ENCODE measurements at places on chromosomes 16 and 17.
A peak's percentile ranks its signal among the peaks of the same experiment; 100 is the strongest.

DNA sequence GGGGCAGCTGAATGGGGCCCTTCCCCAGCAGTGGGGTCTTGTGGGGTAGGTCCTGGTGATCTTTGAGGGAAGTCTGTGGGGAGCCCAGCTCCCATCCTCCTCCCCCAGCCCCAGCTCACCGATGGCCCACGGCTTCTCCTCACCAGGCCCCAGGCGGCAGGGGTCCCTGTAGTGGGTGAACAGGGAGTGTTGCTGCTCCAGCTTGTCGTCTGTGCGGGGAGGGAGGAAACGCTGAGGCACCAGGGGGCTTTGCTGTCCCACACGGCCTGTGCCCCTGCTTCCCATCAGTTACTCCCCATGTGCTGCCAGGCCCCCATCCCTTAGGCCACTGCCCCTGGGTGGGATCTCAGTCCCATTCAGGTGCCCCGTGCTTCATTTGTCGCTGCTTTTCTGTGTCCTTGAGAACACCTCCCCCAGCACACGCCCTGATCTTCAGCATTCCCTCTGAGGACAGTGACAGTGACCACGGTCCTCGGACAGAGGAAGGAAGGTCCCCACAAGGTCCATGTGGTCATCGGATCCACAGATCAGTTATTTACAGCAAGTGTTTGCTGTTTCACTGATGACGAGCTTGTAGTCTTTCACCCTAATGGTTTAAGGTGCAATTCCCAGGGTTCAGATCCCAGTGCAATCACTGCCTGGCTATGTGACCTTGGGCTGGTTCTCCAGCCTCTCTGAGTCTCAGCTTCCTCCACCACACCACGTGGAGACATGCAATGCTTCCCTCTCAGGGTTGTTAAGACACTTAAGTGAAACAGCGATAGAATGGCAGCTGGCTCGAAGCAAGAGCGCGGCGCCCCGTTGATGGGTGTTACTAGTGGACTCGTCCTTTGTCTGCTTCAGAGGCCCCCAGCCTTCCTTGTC lies 53.1 kb downstream of the PRMT7 start:
- no peak for DNase-seq

DNA sequence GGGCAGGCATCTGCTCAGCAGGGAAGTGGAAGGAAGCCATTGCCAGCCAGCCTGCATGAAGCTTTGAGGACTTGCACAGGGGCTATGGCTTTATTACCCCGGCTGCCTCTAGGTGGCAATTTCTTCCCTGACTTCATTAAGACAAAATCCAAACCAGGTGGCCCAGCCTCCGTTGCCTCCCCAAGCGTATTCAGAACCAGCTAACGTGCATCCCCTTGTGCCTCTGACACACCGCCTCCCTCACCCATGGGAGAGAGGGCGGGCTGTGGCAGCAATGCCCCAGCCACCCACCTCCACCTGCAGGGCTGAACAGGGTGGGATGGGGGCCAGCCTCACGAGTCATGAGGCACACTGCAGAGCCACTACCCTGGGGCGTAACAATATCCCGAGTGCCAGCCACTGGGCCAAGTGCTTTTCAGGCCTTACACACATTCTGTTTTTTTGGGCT lies 6.8 kb downstream of the KIFC3 start:
- DNase-seq: peak; percentile 20

DNA sequence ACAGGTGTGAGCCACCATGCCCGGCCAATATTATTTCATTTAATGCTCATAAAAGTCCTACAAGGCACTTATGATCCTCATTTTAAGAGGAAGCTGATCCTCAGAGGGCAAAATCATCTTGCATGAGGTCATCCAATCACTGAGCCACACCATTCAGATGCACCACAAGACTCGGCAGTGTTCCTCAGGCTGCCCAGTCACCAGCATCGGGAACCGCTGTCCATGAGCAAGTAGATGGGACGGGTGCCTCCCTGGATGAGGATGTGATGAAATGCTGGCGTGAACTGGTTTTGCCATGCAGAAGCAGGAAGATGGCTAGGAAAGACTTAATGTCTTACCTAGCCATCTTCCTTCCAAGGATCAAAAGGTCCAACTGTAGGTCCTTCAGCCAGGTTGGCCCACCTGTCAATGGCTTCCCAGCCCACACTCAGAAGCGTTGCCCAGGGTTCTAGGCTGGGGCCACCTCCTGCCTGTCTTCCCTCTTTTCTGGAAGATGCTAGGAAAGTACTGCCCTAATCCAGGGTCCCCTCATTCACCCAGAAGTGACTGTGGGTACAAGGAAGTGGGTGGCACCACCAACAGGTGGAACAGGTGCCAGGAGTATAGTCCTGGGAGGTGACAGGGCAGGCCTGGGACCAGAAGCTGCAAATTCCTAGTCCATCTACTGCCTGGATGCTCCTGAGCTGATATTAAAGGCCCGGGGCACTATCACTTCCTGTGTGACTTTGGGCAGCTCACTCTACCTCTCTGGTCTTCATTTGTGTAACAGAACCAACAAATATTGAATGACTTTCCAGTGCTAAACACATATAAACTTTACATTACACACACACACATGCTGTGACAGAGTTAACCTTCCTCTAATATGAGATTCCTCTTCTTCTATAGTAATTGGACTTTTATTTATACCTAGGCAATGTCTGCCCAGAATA lies 32.2 kb upstream of the CRYBA1 start:
- DNase-seq: no peak

GRCh38 chr16:15594711-15595320 lies 48.1 kb downstream of the MARF1 start:
- no peak for DNase-seq

- DNase-seq: no peak
Observed at GRCh38 chr16:22103441-22103840, 11.1 kb downstream of the VWA3A start.

DNA sequence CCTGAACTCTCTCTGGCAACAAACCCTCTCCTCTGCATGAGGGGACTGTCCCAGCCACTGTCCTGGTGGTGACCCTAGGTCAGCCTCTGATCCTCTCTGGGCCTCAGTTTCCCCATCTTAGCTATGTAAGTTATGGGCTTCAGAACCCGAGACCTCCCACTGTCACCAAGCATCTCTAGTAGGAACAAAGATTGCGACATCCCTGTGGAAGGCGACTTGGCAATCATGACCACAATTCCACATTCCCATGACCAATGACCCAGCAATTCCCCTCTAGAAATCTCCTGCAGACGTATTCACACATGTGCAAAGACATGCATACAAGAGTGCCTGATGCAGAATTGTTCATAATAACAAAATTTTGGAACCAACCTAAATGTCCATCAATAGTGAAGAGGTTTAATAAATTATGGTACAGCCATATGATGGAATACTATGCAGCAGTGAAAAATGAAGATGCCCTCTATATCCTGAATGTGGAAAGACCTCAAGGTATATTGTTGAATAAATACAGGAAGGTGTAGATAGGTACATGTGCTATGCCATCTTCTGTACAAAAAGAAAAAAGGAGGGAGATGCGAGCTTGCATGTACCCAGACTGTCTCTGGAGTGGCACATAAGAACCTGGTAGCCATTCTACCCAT lies 21.2 kb downstream of the CNGB1 start:
- DNase-seq: no peak

- no peak for DNase-seq
Observed at GRCh38 chr16:18839555-18839954, 38.2 kb upstream of the ARL6IP1 start.

- peak; percentile 32 for DNase-seq
Observed at GRCh38 chr17:7173687-7174602, 5.2 kb downstream of the ASGR1 start.

- no peak for DNase-seq
Observed at GRCh38 chr16:86497551-86498021, 12.7 kb upstream of the FOXF1 start.

GRCh38 chr16:67431775-67432505 lies 1.0 kb downstream of the HSD11B2 start:
- DNase-seq: no peak

- no peak for DNase-seq
Observed at GRCh38 chr17:1438593-1439083, 17.4 kb downstream of the CRK start.

DNA sequence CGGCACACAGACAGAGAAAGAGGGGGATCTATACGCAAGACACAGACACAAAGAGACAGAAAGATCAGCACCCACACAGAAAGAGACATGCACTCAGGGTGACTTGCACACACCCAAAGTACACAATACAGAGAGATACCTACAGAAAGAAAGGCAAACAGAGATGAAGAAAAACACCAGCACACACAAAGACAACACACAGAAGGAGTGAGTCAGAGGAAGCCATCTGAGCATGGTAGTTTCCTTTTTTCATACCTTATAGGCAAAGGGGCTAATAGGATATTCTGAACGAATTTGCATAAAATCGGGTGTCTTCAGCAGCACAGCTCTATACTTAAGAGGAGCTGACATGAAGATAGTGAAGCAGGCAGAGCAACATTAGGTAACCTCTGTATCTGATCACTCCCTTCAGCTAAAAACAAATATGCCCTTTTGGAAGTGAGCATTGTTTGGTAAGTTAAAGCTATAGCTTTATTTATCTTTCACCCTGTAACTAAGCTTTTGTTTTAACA lies 198.6 kb downstream of the AATF start:
- no peak for DNase-seq

GRCh38 chr16:64132190-64132589 lies 989.7 kb downstream of the CDH11 start:
- no peak for DNase-seq

- DNase-seq: no peak
Observed at GRCh38 chr16:3020604-3021448, 658 bp downstream of the TNFRSF12A start.

DNA sequence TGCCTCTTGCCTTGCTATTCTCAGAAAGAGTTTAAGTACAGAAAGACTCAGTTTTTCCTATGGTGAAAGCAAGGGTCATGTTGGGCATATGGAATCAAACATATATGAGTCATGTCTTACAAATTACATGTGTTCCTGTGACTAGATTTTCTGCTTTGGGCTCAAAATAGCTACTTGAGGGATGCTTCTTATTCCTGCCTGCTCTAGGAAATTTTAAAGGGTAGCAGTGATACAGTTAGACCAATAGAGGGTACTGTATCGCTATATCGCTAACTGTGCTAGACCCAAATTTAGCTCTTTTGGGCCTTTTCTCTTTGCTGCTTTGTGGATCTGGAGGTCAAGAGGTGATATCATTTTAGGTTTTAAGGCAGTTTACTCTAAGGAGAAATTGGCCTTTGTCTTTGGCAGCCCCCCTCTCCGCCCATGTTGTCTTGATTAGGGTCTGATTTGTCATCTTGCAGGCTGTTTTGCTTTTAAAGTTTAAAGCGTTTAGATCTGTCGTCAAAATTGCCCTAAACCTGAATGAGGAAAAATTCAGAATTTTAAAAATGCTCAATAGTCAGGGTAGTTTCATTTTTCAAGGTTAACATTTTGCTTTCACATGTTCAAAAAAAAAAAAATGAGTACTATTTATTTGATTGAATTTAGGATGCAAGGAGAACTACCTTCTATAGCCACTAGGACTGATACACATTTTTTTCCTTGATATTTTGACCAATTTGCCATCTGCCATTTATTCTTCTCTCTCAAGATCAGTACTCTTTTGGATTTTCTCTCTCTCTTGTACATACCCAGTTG lies 8.8 kb downstream of the NFATC3 start:
- no peak for DNase-seq

- DNase-seq: no peak
Observed at GRCh38 chr16:73483076-73483791, 435.3 kb upstream of the ZFHX3 start.

GRCh38 chr17:81902023-81902652 lies at the start of gene NPB:
Gene NPB (plus strand): TSS chr17:81902238. CDS start chr17:81902278, 40 bp downstream.
- no peak for DNase-seq

- no peak for DNase-seq
Observed at GRCh38 chr17:15480204-15480603, 12.8 kb upstream of the CDRT4 start.

GRCh38 chr17:69065113-69065512 lies 4.4 kb upstream of the ABCA9 start:
- no peak for DNase-seq

DNA sequence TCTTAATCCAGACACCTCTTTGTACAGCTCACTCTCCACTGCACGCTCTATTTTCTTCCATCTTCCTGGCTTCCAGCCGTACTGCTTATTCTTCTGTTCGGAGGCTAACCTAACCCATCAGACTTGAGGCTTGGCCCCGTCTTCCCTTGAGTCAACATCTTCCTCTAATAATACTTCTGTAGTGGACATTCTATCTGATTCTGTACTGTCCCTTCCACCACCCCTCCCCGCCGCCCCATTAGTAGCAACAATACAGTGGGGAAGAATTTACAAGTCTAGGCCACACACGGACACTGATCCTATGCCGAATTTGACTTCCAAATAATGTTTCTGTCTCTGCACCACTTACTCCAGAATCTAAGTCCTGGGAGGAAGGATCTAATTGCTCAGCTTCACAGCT lies 86.0 kb upstream of the TNRC6A start:
- DNase-seq: no peak

- DNase-seq: no peak
Observed at GRCh38 chr17:64356776-64357175, 33.9 kb downstream of the PECAM1 start.

DNA sequence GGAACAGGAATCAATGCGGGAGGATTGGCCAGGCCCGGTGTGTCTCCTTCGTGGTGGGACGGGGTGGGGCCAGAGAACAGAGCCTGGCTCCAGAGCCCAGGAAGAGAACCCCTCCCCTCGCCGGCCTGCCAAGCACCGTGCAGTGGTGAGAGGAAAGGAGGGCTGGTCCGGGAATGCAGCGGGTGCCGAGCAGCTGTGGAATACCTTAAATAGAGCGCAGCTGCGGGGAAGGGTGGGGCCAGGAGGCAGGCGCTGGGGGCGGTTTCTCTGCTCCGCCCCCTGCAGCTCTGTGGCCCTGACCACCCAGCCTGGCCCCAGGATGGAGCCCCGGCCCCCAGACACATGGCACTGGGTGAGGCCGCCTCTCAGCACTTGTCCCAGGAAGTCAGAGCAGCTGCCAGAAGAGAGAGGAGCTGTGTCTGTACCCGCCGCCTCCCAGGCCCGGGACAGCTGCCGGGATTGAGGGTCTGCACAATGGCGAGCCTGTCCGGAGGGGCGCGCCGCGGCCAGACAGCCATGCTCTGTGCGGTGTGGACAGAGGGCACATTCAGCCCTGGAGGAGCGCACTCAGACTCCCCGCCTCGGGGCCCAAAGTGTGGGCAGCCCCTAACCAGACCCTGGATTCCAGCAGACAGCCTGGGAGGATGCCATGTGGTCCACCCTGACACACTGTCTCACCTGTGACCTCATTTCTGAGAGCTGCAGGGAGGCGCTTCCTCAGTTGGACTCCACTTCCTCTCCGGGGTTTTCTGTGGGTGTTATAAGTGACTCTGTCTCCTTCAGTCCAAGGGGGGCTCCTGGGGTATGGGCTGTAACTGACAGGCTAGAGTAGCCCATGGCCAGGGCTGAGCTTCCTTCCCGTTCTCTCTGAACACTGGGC lies 268.8 kb downstream of the SEC14L1 start:
- no peak for DNase-seq

GRCh38 chr17:77590951-77591735 lies 367.4 kb upstream of the TNRC6C start:
- no peak for DNase-seq

- no peak for DNase-seq
Observed at GRCh38 chr16:57104706-57105105, 12.3 kb downstream of the CPNE2 start.

GRCh38 chr16:4318967-4319366 lies 3.1 kb downstream of the GLIS2 start:
- DNase-seq: no peak

Measured in stimulated activated CD4-positive, alpha-beta T cell treated with anti-CD3 and anti-CD28 coated beads, Interleukin-12 subunit alpha, Interleukin-12 subunit beta, amount 100 ng/mL, for 24 hours (primary cell).